ENCODE measurements at places on chromosomes 4 and X. TPM values are rescaled to one million over a fixed set of nuclear protein-coding genes. Genes with fewer than 3 reads are reported as not detected.

Gene OPHN1
- 8.2 TPM for total RNA-seq

Gene ARAF
- total RNA-seq: 27.5 TPM

GRCh38 chr4:24141836-24142235 lies 252.0 kb upstream of the PPARGC1A start:
- ATAC-seq: no peak

- no peak for ATAC-seq
Measured at GRCh38 chrX:133633162-133633561, 217.9 kb upstream of the GPC4 start.

DNA sequence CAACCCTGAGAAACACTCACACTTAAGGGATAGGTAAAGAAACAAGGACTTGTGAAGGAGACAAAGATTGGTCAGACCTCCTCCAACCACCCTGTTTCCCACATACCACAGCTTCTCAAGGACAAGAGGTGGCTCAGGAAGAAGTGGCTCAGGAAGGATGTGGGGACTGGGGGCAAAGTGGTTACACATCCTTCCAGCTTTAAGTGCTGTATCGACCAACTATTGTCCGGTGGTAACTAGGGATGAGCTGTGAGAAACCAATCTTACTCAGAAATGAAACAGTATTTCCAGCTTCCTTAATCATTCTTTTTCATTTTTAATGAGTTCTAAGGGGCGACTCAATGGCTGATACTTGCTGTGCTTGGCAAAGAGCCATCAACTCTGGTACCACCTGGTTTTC lies 8.5 kb upstream of the LHFPL1 start:
- no peak for ATAC-seq

GRCh38 chr4:70927502-70928137 lies 25.5 kb downstream of the MOB1B start:
- no peak for ATAC-seq

GRCh38 chr4:162485486-162485885 lies 321.7 kb upstream of the FSTL5 start:
- no peak for ATAC-seq

GRCh38 chr4:114272226-114272625 lies 292.8 kb upstream of the ARSJ start:
- peak; percentile 50 for ATAC-seq

- ATAC-seq: no peak
Measured at GRCh38 chrX:48956728-48957414, 536 bp downstream of the OTUD5 start.

DNA sequence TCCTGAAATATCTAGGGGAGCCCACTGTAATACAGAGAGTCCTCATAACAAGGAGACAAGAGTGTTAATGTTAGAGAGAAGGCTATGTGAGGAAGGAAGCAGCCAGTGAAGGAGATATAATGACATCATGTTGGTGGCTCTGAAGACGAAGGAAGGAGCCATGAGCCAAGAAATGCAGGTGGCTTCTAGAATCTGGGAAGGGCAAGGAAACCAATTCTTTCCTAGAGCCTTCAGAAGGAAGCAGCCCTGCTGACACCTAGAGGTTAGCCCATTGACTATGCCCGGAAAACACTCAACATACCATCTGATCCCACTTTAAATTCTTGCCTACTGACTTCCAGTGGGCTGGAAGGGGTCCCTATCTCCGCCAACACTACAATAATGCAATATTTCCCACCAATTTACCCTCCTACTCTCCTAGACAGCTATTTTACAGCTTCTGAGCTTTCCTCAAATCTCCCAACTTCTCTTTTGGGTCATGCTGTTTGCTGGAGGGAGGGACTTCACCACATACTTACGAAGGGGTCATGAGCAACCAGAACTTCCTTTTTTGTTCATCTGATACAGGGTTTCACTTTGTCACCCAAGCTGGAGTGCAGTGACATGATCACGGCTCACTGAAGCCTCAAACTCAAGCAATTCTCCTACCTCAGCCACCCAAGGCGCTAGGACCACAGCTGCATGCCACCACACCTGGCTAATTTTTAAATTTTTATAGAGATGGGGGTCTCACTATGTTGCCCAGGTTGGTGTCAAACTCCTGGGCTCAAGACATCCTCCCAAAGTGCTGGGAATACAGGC lies 25.2 kb upstream of the G3BP2 start:
- ATAC-seq: peak; percentile 58

DNA sequence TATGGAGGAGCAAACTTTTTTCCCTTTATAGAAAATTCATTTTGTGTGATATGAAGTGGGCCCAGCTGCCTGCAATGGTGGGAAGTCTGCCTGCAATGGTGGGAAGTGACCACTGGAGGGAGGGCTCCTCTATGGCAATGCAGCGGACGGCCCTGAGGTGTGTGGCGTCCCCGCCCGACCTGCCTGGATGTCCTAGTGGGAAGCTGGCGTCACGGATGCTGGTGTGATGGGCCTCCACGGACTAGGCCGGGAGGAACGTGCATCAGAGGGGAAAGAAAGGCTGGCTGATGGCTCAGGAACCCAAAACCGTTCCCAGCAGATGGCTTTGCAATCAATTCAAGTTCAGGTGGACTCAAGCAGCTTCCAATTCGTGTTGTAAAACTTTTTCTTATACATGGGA lies 177.9 kb downstream of the AFAP1 start:
- ATAC-seq: peak; percentile 93

Gene BCORL1
- 2.8 TPM for total RNA-seq

GRCh38 chr4:13201241-13201640 lies 282.9 kb downstream of the RAB28 start:
- ATAC-seq: no peak

Gene TEX13C
- not detected for total RNA-seq

Gene ARSJ
- 28.2 TPM for total RNA-seq

DNA sequence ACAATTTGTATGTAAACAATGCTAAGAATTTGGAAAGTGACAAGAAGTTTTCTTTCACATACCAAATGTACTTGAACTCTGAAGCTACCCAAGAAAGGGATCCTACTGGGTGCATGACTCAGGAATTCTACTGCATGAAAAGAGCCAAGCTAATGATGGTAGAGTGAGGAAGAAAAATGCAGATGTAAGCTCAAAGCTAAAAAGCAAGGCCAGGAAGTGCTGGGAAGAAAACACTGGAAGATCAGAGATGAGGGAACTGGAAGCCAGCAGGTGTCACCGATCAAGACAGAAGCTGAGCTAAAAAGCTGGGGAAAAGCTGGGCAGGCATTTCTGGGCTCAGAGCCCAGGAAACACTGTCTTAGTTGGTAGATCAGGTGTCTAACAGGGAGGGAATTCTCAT lies 449.1 kb downstream of the NKX6-1 start:
- no peak for ATAC-seq

GRCh38 chrX:40074080-40074958 lies 23.4 kb downstream of the BCOR start:
- ATAC-seq: no peak

DNA sequence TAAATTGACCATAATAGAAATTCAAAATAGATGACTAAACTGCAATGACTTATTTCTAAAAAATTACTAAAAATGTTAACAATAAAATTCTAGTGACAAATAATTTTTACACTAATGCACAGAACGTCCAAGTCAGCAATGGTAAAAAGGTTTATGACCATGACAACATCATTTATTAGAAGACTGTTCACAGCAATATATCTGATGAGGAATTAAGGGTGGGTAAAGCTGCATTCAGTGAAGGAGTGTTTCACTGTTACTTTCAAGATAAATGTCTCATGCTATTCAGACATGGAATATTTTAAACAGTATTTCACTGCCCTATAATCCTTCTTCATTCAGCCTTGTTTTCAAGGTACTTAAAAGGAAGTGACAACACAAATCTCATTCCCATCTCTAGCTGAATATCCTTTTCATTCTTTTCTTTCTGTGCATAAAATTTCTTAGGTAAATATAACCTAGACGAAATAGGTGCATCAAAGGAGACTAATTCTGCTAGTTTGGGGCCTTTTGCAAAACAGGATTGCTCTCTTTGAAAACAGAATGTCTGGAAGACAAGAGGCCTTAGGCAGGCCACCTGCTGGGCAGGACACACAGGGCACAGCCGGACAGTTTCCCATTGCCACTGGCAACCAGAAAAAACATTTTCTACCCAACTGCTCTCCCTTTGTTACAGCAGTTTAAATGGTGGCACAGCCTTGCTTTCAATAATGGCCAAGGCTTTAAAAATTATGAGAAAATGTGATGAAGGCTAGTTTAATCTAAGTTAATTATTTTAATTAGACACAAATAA lies 600.3 kb downstream of the SPRY1 start:
- ATAC-seq: no peak

Gene FAM149A
- total RNA-seq: 36.9 TPM

DNA sequence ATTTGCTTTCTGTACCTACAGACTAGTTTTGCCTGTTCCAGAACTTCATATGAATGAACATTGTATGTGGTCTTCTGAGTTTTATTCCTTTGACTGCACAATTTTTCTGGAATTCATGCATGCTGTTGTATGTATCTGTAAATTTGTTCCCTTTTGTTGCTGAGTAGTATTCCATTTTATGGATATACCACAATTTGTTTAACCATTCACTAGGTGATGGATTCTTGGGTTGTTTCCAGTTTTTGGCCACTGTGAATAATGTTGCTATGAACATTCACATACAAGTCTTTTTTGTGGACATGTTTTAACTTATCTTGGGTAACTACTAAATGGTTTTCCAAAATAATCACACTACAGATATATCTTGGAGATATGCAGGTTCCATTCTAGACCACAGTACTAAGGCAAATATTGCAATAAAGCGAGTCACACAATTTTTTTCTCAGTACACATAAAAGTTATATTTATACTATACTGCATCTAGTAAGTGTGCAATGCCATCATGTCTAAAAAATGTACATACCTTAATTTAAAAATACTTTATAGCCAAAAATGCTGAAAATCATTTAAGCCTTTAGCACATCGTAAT lies 58.7 kb downstream of the TSPAN5 start:
- ATAC-seq: no peak

All from gastroesophageal sphincter (tissue), 4 donors.